Bone marrow (tissue), 2 donors: ENCODE measurements at places on chromosomes 2 and 18.

GRCh38 chr2:73611867-73612266, 30.4 kb downstream of the NAT8 start:
- DNase-seq: no peak

- no peak for DNase-seq
Observed at GRCh38 chr2:88168386-88168785, 1.8 kb upstream of the THNSL2 start.

GRCh38 chr2:224887141-224887540, 155.1 kb downstream of the DOCK10 start:
- DNase-seq: no peak

GRCh38 chr2:187299122-187299906, 148.7 kb downstream of the CALCRL start:
- DNase-seq: no peak

DNA sequence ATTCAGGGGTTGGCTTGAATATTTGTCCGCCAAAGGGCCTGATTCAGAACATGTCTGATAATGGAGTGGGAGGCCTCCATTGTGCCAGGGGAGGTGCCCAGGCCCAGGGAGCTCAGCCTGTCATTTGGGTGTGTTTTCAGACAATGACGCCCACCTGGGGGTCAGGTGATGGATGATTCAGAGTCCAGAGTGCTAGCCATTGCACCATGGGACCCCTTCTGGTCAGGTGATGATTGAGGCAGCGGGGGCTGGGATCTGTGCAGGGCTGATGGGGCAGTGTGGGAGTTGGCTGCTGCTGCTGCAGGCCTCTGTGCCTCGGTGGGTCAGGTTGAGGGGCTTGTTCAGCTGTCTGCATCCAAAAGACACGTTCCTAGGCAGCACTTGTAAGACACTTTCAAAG, 8.3 kb upstream of the ARHGEF4 start:
- no peak for DNase-seq
